Hepatic stellate cell (primary cell): ENCODE measurements at places on chromosomes 1 and 21.

- DNase-seq, result no peak
Measured at GRCh38 chr1:219773775-219774174, 154.6 kb downstream of the SLC30A10 start.

DNA sequence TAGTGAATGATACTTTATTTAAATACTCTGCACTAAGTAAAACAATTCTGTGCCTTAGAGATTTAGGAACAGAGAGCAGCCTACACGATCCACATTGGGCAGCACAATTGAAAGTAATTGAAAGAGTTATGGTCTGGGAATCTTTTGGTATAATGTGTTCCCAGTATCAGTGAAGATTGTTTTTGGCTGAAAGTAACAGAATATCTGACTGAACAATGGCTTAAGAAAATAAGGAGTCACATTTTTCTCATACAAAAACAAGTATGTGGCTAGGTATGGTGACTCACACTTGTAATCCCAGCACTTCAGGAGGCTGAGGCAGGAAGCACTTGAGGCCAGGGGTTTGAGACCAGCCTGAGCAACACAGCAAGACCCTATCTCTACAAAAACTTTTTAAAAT lies 306.2 kb downstream of the NFIA start:
- DNase-seq, result no peak

GRCh38 chr1:52659851-52660596 lies 27.1 kb downstream of the SHISAL2A start:
- no peak for DNase-seq

DNA sequence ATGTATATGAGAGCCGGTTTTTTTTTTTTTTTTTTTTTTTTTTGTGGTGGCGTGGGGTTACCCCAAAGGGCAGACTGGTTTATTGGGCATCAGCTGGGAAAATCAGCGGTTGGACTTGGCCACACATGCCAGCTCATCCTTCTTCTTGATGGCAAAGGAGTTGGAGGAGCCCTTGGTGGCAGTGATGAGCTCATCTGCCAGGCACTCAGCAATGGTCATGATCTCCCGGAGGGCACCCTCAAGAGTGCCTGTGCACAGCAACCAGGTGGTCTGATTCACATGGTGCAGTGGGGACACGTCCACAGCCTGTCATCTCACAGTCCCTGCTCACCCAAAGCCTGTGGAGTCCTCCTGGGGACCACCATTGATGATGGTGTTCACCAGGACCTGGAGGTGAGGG lies 62.0 kb downstream of the MRPS6 start:
- no peak for DNase-seq
